ENCODE measurements at places on chromosomes 4 and X.

DNA sequence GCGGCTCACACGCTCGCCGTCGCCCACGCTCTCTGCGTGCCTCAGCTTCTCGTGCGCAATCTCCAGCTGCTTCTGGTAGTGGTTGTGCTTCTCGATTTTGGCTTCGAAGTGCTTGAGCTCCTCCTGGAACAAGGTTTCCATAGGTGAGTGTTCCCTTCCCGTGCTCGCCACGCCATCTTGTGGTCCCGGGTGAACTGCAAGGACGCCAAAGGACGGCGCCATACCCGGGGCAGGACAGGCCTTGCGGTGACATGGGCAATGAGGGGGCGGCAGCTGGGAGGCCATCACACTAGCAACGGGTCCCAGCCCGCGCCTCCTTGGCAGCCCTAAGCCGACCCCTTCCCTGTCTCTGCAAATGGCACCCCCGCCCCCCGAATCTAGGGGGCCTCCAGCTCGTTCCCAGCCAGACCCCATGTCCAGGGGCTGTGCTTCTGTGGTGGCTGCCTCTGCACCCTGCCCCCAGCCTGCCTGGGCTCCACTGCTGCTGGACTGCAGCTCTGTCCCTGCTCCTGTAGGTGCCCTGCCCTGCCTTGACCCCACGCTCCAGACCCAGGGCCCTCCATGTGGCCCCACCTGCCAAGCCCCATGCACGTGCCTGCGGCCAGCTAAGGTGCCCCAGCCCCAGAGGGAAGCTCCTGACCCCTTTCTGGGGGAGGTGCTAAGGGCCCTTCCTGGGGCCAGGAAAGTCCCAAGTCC lies 17.3 kb downstream of the LRPAP1 start:
- no peak for DNase-seq

- DNase-seq: no peak
Measured at GRCh38 chr4:7559316-7559715, 124.6 kb upstream of the PSAPL1 start.

- DNase-seq: peak; percentile 13
Measured at GRCh38 chr4:7876201-7876875, 63.3 kb downstream of the AFAP1 start.

GRCh38 chr4:40870150-40870549 lies 120.4 kb downstream of the NSUN7 start:
- DNase-seq: no peak

DNA sequence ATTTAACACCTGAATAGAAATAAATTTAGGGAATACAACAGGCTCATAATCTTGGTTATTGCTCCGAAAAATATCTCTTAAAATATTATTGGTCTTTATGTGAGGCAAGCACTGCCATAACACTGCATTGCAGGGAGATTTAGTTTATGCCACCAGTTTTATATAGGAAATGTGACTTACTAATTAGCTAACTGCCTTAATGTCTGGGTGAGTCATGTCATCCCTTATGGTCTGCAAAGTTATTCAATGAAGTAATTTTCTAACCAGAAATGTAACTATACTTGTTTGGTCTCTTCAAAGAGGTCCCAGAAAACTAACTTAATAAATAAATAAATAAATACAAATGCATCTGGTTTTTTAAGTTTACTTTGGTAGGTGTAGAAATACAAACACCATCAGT lies 597.2 kb downstream of the GALNTL6 start:
- DNase-seq: no peak

DNA sequence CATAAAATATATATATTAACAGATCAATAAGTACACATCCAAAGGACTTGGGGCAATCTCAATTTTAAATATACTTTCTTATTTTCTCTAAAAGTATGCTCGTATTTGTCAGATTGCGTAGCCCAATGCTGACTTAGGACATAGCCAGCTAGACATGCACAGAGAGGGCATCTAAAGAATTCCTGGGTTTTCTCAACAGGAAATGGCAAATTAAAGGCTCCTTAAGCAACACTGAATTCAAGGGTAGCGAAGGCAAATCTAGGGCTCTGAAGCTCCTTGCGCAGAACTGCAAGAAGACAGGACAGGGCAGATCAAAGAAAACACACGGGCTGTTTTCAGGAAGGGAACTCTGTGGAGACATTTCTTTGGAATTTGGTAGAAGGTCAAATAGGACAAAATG lies 94.6 kb upstream of the FTHL17 start:
- DNase-seq: no peak

GRCh38 chr4:182286931-182287330 lies 43.7 kb downstream of the TENM3 start:
- DNase-seq: no peak

GRCh38 chr4:3073158-3074077 lies 920 bp downstream of the HTT-AS start:
- no peak for DNase-seq

GRCh38 chrX:131577413-131577812 lies 33.5 kb downstream of the OR13H1 start:
- DNase-seq: no peak

DNA sequence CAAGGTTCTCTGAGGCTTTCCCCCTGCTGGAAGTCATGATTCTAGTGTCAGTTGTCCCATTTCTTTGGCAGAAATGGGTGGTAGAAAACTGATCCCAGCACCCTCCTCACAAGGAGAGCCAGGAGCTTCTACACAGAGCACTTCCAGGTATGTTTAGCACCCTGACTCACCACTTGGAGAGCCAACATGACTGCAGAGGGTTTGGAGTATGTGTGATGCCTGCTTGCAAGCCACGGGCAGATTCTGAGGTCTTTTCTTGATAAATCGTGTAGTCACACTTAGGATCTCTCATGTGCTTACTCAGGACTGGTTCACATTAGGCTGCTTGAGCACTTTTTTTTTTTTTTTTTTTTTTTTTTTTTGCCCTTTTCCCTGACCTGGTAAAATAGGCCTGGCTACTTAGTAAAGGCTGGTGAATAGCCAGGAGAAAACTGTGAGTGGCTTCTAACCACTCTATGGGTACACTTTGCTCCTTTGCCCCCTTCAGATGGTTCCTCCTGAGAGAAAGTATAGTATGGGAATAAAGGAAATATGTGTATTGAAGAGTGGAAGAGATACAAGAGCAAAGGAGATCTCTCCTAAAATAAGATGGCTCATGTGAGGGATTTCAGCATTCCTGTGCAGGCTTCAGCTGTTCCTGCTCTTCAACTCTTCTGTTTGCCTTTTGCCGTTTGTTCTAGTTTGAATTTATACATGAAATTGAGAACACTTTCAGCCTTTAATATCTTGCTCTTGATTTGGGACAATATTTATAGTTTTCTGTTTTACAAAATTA lies 103.6 kb downstream of the EMCN start:
- DNase-seq: no peak

DNA sequence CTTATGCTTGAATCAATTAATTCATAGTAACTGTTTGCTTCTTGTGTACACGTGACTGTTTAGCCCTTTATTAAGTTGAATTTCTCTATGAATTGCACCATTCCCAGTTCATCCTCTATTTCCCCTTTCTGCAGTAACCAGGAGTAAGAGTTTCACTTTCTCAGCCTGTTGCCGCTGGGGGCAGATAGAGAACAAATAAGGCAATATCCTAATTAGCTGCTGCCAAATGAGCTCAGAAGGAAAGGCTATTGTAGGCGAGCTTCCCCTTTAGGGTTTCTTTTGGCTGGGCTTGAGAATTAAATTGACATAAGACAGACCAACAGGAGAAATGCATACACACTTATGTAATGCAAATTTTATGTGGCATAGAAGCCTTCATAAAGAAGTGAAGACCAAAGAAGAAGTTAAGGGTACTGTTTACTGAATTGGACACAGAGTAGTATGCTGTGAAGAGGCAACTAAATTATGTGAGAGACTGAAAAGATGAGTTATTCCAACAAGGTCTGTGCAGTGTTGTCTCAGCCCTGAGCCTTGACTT lies 1594.7 kb downstream of the TECRL start:
- DNase-seq: no peak
